ENCODE measurements at places on chromosomes 3 and 15.
A peak's percentile ranks its signal among the peaks of the same experiment; 100 is the strongest.

DNA sequence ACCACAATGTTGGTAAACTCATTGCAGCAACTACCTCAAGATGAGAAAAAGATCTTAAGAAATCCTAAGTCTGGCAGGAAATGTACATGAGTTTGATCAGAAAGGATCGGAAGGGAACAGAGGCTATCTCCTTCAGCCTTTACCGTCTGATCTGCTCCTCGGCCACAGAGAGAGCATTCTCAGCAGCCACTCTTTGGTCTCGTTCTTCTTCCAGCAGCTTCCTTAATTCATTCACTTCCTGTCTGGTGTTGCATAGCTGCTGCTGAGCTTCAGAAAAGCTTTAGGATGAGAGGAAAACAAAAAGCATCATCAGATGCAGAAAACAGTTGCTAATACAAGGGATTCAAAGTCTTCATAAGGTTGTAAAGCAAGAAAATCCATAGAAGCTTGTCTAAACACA, 6.6 kb upstream of the HCLS1 start:
- no peak for DNase-seq
- H3K4me3 ChIP-seq: no peak overlapping the region
- H3K36me3 ChIP-seq: peaks cover 17% of the 10 kb centered on the region
- no peaks in the 10 kb centered on the region for H3K27me3 ChIP-seq

DNA sequence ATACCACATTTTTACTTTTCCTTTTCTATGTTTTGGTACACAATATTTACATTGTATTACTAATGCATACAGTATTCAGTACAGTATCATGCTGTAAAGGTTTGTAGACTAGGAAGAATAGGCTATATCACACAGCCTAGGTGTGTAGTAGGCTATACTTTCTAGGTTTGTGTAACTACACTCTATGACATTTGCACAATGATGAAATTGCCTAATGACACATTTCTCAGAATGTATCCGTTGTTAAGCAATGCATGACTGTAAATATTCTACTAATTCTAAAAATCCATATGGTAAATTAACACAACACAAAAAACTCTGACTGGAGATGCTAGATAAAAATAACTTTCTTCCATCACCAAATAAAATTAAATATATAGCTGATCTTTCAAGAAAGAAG, 16.2 kb downstream of the NEDD4 start:
- peaks cover 2% of the 10 kb centered on the region for H3K36me3 ChIP-seq
- DNase-seq: no peak
- H3K4me3 ChIP-seq: no peak overlapping the region
- peaks cover 5% of the 10 kb centered on the region for H3K4me1 ChIP-seq
- H3K27me3 ChIP-seq: no peaks in the 10 kb centered on the region

GRCh38 chr15:67100801-67101581, 35.6 kb downstream of the SMAD3 start:
- no peak overlapping the region for H3K27ac ChIP-seq
- no peaks in the 10 kb centered on the region for H3K27me3 ChIP-seq
- H3K4me1 ChIP-seq: peaks cover 61% of the 10 kb centered on the region
- H3K4me3 ChIP-seq: no peak overlapping the region
- peaks cover 3% of the 10 kb centered on the region for H3K36me3 ChIP-seq

DNA sequence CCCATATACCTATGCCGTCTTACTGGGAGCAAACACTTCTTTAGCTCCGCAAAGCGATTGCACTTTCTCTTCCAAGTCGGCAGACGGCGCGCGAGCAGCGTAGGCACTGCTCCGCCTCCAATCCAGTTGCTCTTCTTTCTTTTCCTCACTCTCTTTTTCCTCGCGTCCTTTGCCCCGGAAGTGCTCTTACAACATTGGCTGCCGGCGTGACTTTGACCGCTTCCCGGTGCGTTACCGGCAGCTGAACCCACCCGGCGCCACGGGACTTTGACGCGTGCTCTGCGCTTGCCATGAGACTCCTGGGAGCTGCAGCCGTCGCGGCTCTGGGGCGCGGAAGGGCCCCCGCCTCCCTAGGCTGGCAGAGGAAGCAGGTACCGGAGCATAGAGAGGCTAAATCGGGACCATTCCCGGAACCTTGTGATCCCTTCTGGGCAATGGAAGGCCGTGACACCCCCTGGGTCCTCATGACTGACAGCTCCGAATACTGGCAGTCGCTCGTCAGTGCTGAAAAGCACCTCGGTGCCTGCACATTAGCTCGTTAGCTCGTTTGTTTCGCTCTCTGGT, at the start of gene GFM1:
Gene GFM1, plus strand, starts transcription at position 183 of the 564 bp plus-strand sequence. Its CDS starts 108 bp downstream, at position 291.
- peak within 1 kb of the TSS; percentile 99 for H3K4me3 ChIP-seq
- H3K27ac ChIP-seq: peak within 1 kb of the TSS; percentile 96
- H3K27me3 ChIP-seq: no peaks in the 10 kb centered on the region
- H3K36me3 ChIP-seq: peaks cover 7% of the 10 kb centered on the region
- H3K4me1 ChIP-seq: peaks cover 25% of the 10 kb centered on the region
- DNase-seq: peak; percentile 78

DNA sequence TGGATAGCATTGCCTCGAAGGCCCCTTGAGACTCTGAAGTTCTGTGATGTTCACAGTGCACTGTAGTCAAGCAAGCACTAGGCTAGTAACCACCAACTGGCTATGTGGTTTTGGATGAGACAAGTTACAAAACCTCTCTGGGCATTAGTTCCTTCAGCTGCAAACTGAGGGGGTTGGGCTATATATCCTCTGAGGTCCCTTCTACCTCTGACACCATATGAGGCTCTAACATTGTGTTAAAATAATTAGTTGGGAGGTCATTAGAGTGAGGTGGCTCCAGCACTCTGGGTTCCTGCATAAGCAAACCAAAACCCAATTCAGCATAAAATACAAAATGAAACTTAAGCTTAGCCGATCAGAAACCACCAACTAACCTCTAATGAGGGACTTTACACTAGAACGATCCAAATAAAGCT, 209.5 kb upstream of the LRRN1 start:
- H3K36me3 ChIP-seq: no peaks in the 10 kb centered on the region
- H3K4me3 ChIP-seq: no peak overlapping the region
- no peak overlapping the region for H3K27ac ChIP-seq
- no peaks in the 10 kb centered on the region for H3K27me3 ChIP-seq

DNA sequence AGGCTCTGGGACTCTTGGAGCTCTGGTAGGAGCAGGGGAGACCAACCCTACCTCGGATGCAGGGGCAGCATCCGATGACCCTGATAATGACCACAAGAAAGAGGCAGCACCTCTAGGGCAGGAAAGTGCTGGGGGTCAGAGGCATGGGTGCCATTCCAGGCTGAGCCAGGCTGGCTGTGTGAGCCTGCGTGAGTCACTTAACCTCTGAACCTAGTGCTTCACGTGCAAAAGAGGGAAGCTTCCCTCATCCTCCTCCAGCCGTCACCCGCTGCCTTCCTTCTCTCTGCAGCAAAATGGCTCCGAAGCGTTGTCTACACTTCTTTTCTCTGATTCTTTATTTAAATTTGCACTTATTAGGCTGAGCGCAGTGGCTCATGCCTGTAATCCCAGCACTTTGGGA, 35.5 kb downstream of the ZDHHC19 start:
- no peaks in the 10 kb centered on the region for H3K36me3 ChIP-seq
- H3K4me3 ChIP-seq: no peak overlapping the region
- peaks cover 18% of the 10 kb centered on the region for H3K4me1 ChIP-seq
- DNase-seq: no peak
- H3K27me3 ChIP-seq: no peaks in the 10 kb centered on the region
- no peak overlapping the region for H3K27ac ChIP-seq

DNA sequence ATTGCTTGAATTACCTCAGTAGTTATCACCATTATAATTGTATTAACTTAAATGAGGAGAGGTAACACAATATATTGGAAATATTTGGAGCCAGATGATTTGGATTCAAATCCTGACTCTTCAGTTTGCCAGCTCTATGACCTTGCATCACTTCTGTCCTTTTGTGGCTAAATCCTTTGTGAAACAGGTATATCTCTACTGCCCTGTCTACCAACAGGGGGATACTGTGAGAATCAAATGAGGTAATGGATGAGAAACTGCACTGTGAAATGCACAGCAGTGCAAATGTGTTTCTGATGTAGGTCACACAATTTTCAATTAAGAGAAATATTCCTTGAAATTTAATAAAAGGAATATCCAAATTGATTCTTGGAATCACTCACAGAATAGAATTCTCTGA, 58.8 kb downstream of the CCDC54 start:
- H3K4me1 ChIP-seq: peaks cover 2% of the 10 kb centered on the region
- no peaks in the 10 kb centered on the region for H3K36me3 ChIP-seq
- DNase-seq: no peak

DNA sequence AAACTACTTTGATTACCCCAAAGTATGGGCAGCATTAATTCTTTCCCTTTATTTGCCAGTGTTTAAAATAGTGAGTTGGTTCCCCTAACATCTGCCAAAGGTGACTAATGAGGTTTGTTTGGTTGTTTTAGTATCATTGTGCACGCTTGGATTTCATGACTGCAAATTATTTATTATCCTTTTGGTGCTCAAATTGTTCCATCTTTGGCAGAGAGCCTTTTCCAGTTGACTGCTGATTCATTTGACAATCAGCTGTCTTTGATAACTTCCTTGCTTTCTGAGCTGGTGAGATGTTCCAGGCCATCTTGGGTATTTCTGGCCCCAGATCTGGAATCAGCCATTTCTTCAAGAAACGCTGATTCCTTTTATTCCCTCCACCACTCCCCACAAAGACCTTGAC, 8.9 kb downstream of the DLEC1 start:
- H3K27ac ChIP-seq: no peak overlapping the region
- H3K27me3 ChIP-seq: no peaks in the 10 kb centered on the region
- DNase-seq: no peak
- H3K4me1 ChIP-seq: peaks cover 4% of the 10 kb centered on the region
- no peak overlapping the region for H3K4me3 ChIP-seq

- peaks cover 2% of the 10 kb centered on the region for H3K4me1 ChIP-seq
- no peak overlapping the region for H3K27ac ChIP-seq
- DNase-seq: no peak
- H3K27me3 ChIP-seq: no peaks in the 10 kb centered on the region
- H3K36me3 ChIP-seq: peaks cover 2% of the 10 kb centered on the region
- H3K4me3 ChIP-seq: no peak overlapping the region
These were observed 39.4 kb downstream of the PPARG start for GRCh38 chr3:12328132-12328836.

DNA sequence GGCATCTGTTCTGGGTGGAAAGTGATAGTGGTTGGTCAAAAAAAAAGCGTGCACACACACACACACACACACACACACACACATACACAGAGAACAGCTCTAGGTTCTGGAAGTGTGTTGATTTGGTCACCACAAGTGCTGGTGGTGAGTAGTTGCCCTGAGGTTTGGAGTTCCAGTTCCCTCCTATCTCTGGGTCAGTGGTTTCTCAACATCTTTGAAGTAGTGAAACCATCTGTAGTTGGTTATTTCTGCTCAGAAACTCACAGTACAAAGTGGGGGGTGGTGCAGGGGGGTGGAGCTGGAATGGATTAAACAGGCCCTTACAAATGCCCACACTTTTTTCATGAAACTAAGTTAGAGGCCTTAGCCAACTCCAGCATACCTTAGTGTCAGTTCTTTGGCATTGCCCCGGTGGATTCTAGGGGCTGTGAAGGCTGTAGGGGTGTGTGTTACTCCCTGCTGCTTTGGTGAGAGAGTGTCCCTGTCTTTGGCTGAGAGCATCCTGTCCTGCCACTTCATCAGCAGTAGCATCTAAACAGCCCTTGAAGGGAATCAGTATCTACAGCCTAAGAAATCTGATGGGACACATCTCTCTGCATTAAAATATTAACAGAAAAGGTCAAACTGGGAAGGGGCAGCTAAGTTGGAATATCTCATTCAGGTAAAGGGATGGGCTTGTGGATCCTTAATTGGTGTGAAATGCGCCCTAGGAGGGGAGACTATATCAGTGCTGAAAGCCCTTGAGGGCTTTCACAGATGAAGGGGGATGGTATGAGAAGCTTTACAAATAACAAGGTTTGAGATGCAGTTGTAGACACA, 20.6 kb downstream of the SMAD3 start:
- H3K4me1 ChIP-seq: peaks cover 79% of the 10 kb centered on the region
- peak overlapping the region; percentile 77 for H3K4me3 ChIP-seq
- H3K27me3 ChIP-seq: no peaks in the 10 kb centered on the region
- H3K27ac ChIP-seq: peak overlapping the region; percentile 99

- no peak for DNase-seq
- no peaks in the 10 kb centered on the region for H3K27me3 ChIP-seq
- no peak overlapping the region for H3K27ac ChIP-seq
- H3K36me3 ChIP-seq: no peaks in the 10 kb centered on the region
- no peak overlapping the region for H3K4me3 ChIP-seq
- no peaks in the 10 kb centered on the region for H3K4me1 ChIP-seq
These were observed 268.5 kb downstream of the LRTM1 start for GRCh38 chr3:54659347-54659746.

DNA sequence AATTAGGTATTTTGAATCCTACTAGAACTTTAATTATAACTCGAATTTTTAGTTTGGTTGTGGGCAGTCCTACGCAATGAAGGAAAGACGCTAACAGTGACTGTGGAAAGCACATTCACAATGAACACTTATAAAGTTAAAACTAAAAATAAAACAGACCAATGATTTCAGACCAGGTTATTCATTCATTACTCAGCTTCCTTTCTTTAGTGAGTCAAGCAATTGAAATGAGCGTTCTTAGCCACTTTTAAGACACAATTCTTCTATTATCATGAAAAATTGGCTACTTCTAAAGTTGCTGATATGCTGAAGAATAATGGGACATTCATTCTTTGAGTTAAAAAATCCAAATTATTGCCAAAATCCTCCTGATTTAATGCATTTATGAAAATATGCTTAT, 66.0 kb upstream of the CMSS1 start:
- no peaks in the 10 kb centered on the region for H3K4me1 ChIP-seq
- no peaks in the 10 kb centered on the region for H3K36me3 ChIP-seq
- DNase-seq: no peak
- H3K4me3 ChIP-seq: no peak overlapping the region
- peaks cover 32% of the 10 kb centered on the region for H3K27me3 ChIP-seq

DNA sequence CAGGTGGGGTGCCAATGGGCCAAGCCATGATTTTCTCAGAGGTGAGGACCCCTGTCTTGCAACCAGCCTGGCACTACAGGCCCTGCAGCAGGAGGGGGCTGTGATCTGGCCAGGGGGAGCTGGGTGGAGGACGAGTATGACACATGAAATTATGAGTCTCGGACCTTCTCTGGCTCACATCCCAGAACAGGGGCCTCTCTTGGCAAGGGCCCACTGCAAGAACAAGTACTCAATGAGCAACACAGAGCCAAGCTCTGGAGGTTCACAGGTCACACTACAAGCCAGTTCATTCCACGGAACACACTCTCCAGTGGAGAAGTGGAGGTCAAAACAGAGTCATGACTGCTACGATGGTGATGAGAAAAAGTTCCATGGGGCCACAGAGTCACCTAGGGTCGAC, 28.3 kb downstream of the CCDC32 start:
- H3K36me3 ChIP-seq: peaks cover 8% of the 10 kb centered on the region
- no peak for DNase-seq
- no peaks in the 10 kb centered on the region for H3K27me3 ChIP-seq
- H3K27ac ChIP-seq: no peak overlapping the region
- no peak overlapping the region for H3K4me3 ChIP-seq
- H3K4me1 ChIP-seq: peaks cover 2% of the 10 kb centered on the region

- H3K4me3 ChIP-seq: peak overlapping the region; percentile 56
- H3K36me3 ChIP-seq: no peaks in the 10 kb centered on the region
- peak overlapping the region; percentile 21 for H3K27ac ChIP-seq
- peaks cover 24% of the 10 kb centered on the region for H3K4me1 ChIP-seq
These were observed 56.2 kb upstream of the GLCE start for GRCh38 chr15:69104050-69104750.

Data from T-helper 17 cell (primary cell).